Amygdala (tissue), 56 donors: ENCODE measurements at places on chromosomes 16 and 17.

- DNase-seq: no peak
These were observed 153.7 kb downstream of the NTN1 start for GRCh38 chr17:9174779-9175574.

- no peak for DNase-seq
These were observed 8.9 kb upstream of the ITGAM start for GRCh38 chr16:31250782-31251384.

- no peak for DNase-seq
These were observed 213.7 kb downstream of the COPRS start for GRCh38 chr17:31645351-31645750.

DNA sequence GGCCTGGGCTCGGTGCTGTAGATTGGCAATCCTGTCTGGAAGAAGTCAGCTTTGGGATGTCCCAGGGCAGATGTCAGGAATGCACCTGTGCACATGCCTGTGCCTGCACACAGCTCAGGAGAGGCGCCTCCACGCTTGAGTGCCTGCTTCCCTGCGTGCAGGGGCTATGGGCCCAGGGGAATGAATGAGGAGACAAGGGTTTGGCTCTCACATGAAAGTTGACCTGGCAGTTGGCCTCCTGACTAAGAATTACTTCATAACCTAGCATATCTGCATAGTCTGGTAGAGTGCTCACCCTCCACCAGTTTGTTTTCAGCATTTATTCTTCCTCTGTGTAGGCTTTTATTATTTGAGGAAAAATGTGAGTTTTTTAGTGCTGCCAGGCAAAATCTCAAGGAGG, 50.0 kb downstream of the PLD6 start:
- no peak for DNase-seq

- no peak for DNase-seq
These were observed 11.0 kb downstream of the KRT32 start for GRCh38 chr17:41456204-41456603.

DNA sequence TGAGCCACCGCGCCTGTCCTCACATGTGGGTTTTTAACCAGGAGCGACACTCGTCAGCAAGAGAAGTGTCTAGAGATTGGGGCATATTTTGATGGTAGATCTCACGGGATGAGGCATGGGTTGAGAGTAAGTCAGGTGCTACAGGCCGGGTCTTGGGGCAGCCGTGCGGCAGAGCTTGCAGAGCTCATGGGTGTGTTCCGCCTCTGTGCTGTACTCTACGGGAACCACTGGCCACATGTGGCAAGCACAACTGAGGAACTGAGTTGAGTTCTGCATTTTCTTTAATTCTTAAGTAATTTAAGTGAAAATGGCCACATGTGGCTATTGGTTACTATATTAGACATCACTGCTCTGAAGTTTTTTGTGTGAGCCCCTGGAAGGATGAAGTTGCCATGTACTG, 9.6 kb downstream of the CLUAP1 start:
- no peak for DNase-seq

DNA sequence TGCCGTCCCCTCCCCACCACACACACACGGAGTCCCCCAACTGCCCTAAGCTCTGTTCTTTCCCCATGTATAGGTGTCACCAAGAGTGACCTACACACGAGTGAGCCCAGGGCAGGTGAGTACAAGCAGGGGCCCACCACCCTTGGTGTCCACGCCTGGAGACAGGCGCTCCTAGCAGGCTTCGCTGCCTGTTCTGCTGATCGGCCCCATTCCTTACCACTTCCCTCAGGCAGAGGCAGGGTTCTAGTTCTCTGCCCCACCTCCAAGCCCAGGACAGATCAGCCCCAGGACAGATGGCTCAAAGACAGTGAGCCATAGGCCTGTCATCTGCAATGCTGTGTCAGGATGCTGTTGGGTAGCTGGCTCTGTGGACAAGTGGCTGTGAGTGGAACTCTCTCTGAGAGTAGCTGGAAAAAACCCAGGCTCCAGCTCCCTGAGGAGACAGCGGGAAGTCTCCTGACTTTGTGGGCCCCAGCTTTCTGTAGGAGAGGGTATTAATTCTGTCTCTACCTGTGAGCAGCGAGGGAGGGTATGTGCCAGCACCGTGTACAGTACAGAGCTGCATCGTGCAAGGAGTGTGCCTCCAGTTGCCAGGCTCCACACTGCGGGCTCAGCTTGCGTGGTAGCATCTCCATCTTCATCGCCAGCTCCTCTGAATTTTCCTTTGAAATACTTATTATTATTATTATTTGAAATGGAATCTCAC, 897 bp downstream of the TP53I13 start:
- DNase-seq: no peak

GRCh38 chr17:31854672-31855071, 4.4 kb downstream of the COPRS start:
- DNase-seq: no peak

GRCh38 chr16:29007730-29008593, 23.1 kb downstream of the LAT start:
- DNase-seq: no peak

DNA sequence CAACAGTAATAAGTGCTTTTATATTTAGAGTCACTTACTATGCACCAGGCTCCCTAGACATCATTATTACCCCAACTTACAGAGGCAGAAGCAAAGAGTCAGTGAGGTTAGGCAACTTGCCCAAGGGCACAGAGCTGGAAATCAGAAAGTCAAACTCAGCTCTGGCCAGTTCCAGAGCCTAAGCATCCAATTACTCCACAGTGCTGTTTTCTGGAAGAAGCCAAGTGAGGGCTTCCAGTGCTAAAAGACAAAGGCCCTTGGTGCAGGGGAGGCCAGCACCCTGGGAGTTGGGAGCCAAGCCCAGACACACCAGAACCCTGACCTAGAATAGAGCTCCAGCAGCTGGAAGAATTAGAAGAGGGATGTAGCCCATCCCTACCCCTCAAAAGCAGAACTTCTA, 40.2 kb downstream of the C17orf67 start:
- DNase-seq: no peak

- DNase-seq: no peak
These were observed 90.9 kb downstream of the GOSR1 start for GRCh38 chr17:30568117-30568430.

DNA sequence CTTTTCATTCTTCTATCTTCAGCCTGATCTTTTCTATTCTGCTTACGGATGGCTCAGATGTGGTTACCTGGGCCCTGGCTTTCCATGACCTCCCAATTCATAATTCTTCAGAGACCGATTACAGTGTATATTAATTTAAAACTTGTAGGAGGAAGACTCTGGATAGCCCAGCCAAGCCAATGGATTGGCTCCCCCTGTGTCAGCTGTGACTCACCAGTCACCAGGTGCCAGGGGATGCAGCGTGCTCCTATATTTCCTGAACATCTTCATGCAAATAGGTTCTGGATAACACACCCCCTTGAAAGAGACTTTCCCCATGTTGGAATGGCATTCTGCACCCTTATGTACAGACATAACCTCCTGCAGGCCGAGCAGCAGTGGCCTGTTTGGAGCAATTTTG, 208.3 kb upstream of the WSCD1 start:
- no peak for DNase-seq

DNA sequence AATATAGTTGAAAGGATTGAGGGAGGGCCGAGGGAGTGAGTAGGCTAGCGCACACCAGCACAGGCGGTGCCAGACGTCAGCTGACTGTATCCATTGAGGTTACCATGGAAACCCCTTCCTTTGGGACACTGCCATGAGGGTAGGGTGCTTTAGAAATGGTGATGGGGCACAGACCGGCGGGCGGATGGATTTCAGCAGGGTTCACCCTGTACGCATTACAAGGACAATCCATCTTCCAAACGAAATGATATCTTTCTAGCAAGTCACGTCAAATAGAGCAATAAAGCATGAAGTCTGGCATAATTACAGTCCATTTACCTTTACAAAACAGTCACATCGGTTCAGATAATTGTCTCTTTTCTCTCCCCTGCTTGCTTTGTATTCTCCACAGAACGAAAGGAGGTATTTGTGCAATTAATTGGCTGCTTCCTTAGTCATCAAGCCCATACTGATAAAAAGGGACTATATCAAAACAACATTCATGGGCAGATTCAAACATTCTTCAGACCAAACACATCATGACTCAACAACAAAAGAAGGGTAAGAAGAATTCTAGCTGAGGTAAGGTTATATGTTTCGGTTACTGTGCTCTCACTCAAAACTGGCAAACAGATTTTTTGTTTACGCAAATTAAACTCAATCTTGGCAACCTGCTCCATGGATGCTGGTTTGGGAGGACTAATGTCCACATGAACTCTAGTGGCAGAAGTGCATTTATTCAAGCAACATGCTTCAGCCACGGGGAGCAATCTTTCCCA, 140.6 kb downstream of the CDK5R1 start:
- no peak for DNase-seq

GRCh38 chr16:68715471-68715870, 21.6 kb upstream of the CDH1 start:
- no peak for DNase-seq

- DNase-seq: no peak
These were observed 214.9 kb upstream of the MON1B start for GRCh38 chr16:76976101-76976500.

- no peak for DNase-seq
These were observed 12.4 kb downstream of the COL1A1 start for GRCh38 chr17:50188921-50189549.

- no peak for DNase-seq
These were observed 197.1 kb downstream of the HS3ST4 start for GRCh38 chr16:25888868-25889267.

DNA sequence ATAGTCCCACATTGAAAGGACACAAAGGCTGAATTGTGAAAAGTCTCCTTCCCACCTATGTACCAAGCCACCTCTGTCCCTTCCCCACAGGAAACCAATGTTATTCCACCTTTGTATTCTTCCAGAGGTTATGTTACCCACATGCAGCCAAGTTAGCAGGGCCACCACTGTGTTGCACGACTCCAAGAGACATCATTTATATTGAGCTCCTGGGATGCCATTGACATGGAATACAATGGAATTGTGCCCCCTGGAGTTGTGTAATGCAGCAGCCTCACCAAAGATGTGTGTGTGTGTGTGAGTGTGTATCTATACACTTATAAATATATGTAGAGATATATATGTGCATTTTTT, 21.6 kb upstream of the MSI2 start:
- DNase-seq: no peak

- DNase-seq: no peak
These were observed 341.8 kb downstream of the SEC14L1 start for GRCh38 chr17:77482375-77483127.

DNA sequence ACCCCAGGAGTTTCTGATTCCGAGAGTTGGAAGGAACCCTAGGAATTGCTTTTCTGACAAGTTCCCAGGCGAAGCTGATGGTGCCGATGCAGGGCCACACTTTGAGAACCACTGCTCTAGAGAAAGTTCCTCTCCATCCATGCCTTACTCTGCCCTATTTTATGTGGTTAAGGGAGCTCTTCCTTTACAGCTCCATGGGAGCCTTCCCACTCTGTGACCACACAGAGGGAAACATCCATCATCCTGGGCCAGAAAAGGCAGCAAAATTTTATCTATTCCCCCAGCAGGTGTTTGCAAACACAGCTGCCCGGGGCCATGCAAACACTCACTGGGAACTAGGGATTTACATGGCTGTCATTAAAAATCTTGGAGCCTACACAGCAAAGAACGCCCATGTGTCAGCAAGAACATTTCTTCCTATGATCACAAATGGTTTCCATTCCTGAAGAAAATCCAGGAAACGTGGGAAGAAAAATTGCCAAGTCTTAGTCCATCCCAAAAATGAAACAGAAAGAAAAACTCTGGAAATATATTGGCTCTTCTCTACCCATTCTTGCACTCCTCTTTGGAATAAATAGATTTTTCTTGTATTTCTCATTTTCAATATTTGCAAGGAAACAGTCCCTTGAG, 252.7 kb downstream of the PMP22 start:
- DNase-seq: no peak

GRCh38 chr17:57021226-57021940, 43.5 kb downstream of the SCPEP1 start:
- no peak for DNase-seq

DNA sequence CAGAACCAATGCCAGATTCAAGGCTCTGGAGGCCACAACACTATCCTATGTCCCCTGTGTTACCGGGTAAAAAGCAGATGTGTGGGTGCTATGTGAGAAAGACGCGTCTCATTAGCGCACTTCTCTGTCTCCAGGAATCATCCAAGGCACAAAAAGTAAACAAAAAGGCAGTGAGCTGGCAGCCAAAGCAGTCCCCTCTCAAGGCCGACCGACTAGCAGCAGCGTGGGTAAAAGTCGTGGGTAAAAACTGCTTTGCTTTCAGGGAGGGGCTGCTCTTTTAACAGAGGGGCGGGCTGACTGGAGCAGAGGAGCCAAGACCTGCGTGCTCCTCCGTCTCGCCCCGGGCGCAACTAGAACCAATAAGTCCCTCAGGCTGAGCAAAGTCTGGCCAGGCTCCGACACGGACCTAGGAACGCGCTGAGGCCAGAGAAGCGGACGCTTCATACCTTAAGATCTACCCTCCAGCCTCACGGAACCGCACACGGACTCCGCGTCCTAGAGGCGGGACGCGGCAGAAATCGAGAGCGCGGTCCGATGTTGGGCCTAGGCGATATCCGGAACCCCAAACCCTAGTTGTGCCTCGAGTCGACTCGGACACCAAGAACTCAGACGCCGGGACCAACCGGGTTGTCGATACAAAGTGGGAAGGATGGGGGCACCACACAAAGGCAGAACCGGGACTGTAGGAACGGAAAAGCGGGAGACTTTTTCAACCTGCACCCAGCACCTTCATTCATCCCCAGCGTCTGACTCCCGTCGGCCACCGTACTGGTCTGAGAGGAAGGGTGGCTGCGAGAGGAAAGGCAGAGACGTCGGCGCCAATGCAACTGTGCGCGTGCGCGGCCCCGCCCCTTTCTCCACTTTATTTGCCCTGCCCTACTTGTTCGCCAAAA, at the start of gene INTS2:
Gene INTS2, minus strand, starts transcription at position 775 of the 893 bp plus-strand sequence. CDS start 1,338 bp downstream, outside the sequence.
- peak; percentile 78 for DNase-seq

DNA sequence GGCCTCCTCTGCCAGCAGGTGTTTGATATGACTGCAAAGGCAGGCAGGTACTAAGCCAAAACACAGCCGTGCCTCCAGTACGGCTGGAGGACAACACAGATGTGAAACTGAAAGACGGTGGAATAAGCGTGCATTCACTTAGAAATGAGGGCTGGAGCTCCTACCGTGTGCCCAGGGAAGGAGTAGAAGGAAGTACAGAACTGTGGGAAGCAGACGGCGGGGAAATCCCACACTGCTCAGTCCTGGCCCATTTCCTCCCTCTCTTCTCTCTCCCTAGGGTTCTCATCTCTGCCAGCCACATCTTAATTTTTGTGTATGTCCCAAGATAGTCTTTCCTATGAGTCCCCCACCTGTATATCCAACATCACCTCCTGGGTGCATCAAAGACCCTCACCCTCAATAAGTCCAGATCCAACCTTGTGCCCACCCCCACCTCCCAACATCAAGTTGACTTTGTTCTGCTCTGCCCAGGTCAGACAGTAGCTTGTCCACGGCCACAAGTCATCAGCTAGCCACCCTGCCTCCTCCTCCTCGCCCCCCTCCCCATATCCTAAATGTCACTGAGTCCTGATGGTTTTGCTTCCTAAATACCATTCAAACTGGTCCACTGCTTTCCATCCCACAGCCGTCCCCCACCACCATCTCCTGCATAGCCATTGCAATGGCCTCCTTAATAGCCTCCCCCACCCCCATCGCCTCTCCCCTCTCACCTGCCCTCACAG, 77.1 kb upstream of the RPL38 start:
- no peak for DNase-seq
